ENCODE measurements at places on chromosomes 3 and 15.

- no peak for DNase-seq
Observed at GRCh38 chr15:71411538-71412482, 296.5 kb downstream of the THSD4 start.

- DNase-seq = no peak
Observed at GRCh38 chr15:91150502-91151160, 50.6 kb downstream of the SV2B start.

DNA sequence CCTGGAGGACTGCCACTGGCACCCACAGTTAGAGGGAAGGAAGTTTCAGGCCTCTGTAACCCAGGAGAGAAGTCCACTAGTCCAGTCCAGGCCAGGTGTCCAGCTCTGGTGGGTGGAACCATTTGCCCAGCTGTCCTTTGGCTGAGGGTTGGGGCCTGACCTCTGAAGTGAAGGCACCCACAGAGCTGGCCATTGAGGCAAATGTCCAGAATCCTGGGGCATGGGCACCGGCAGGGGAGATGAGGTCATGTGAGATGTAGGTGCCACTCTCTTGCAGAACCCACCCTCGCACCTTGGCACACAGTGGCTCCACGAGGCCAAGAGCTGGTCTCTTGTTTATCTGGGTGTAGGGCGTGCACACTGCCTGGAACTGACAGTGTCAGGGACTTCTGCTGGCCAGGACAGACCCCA lies 162.8 kb downstream of the SMAD6 start:
- DNase-seq = no peak

DNA sequence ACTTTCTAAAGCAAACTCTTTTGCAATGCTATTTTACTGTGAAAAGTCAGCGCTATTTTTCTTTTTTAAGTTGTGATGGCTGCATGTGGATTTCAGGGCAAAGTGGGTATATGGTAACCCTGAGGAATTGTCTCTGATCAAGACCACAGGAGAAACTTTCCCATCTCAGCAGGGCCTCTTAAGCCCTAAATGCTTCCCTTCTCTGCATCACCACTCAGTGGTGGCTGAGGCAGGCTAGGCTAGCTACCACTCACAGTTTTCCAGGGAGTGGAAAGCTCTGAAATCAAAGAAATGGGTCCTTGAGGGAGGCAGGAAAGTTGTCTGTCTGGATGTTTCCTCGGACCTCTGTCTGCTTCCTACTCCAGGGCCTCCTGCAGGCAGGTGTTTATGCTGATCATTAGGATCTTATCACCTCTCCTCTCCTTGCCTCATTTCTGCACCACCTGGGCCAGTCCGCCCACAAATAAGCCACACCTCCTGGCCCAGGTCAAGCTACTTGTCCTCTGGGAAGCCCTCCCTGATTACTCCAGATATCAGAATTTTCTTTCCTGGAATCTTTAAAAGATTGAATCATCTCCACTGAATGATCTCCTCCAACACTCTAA lies 37.0 kb downstream of the CEMIP start:
- no peak for DNase-seq

DNA sequence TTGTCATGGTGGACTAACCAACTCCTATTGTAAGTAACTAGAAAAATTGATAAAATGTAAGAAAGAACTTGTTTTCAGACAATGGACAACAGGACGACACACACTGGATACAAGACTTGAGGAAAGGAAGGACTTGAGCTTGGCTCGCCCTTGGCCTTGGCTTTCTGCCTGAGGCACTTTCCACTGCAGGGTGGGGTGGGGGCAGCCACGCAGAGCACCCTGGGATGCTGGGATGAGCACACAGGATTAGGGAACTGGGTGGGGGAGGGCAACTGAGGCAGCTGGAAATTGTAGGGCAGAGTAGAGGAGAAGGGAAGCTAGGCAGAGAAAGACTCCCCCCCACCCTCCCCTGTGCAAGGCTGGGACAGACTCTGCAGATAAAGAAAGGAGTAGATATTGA lies 25.5 kb upstream of the HHATL start:
- DNase-seq = no peak

GRCh38 chr3:144059481-144059880 lies 87.9 kb downstream of the DIPK2A start:
- DNase-seq = no peak

GRCh38 chr3:14780927-14781507 lies 37.7 kb upstream of the FGD5 start:
- DNase-seq = no peak

GRCh38 chr3:73808862-73809509 lies 184.2 kb upstream of the PDZRN3 start:
- no peak for DNase-seq

GRCh38 chr3:55426486-55426885 lies 60.6 kb downstream of the WNT5A start:
- DNase-seq = no peak

DNA sequence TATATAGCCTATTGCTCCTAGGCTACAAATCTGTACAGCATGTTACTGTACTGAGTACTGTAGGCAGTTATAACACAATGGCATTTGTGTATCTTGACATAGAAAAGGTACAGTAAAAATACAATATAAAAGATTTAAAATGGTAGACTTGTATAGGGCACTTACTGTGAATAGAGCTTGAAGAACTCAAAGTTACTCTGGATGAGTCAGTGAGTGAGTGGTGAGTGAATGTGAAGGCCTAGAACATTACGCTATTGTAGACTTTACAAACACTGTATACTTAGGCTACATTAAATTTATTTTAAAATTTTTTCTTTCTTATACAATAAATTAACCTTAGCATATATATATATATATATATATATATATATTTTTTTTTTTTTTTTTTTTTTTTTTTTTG lies 140.0 kb upstream of the UBE2E1 start:
- DNase-seq = no peak

- no peak for DNase-seq
Observed at GRCh38 chr3:2261747-2262146, 163.1 kb downstream of the CNTN4 start.

Measured in activated CD4-positive, alpha-beta T cell treated with anti-CD3 and anti-CD28 coated beads, Interleukin-2, amount 50 U/mL, for 24 hours (primary cell).